ENCODE measurements at places on chromosomes 3 and 15. TPM values are rescaled to one million over a fixed set of nuclear protein-coding genes. Genes with fewer than 3 reads are reported as not detected.

GRCh38 chr3:124553178-124553577 is 177.1 kb upstream of the UMPS start:
- DNase-seq: no peak
- H3K27ac ChIP-seq: no peak overlapping the region
- H3K4me1 ChIP-seq: peaks cover 3% of the 10 kb centered on the region
- peaks cover 41% of the 10 kb centered on the region for H3K27me3 ChIP-seq
- no peak overlapping the region for H3K4me3 ChIP-seq
- no peaks in the 10 kb centered on the region for H3K36me3 ChIP-seq

- no peaks in the 10 kb centered on the region for H3K27me3 ChIP-seq
- peak; percentile 69 for DNase-seq
- no peak overlapping the region for H3K4me3 ChIP-seq
Observed at GRCh38 chr3:172550347-172550943, 27.2 kb upstream of the TNFSF10 start.

- H3K4me1 ChIP-seq: no peaks in the 10 kb centered on the region
- H3K36me3 ChIP-seq: no peaks in the 10 kb centered on the region
- H3K27me3 ChIP-seq: no peaks in the 10 kb centered on the region
- no peak overlapping the region for H3K4me3 ChIP-seq
Observed at GRCh38 chr15:68028137-68028887, 25.8 kb upstream of the PIAS1 start.

GRCh38 chr3:146404436-146404835 is 64.9 kb downstream of the PLSCR2 start:
- no peak overlapping the region for H3K4me3 ChIP-seq
- H3K4me1 ChIP-seq: peaks cover 4% of the 10 kb centered on the region
- H3K27me3 ChIP-seq: no peaks in the 10 kb centered on the region
- DNase-seq: no peak
- H3K36me3 ChIP-seq: no peaks in the 10 kb centered on the region

DNA sequence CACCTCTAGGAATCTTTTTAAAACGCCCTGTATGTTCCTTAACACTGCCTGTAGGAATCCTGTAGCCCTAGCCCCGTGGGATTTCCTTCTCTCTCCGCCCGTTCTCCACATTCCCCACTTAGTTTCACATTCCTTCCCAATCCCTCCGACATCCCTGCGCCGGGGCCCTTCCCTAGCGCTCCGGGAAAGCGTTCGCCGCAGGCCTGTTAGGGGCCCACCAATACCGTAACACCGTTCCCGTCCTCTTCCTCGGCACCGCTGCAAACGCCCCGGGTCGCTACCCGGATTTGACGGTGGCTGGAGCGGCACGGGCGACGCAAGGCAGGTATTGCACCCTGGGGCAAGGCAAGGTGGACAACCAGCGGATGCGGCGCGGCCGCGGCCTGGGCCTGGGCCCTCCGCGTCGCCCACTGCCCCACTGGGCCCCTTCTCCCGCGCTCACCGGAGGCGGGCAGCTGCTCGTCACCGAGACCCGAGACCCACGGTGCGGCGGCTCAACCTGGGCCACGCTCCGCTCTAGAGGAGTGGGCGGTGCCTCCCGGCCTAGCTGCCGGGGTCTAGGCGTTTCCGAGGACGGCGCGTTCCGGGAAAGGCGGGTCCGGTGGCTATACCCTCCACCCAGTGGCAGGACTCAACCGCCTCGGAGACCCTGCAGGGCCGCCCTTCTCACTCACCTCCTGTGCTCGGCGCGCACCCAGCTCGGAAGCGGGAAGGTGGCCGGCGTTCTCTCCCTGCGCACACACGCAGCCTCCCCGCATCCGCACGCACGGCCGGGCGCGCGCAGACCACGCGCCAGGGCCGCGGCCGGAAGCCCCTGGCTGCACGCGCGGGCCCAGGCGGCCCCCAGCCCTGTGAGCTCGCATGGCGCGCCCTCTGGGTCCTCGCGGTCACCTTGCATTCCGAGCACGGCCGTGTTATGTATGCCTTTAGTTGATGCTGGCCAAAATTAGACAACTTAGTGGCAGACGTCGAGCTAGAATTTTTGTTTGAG is at the start of gene B3GALNT1:
TSS of gene B3GALNT1 (minus strand) at position 789 of the 991 bp plus-strand sequence. CDS start 18,595 bp downstream, outside the sequence.
- no peak for DNase-seq
- peak within 1 kb of the TSS; percentile 50 for H3K4me3 ChIP-seq
- H3K27me3 ChIP-seq: no peaks in the 10 kb centered on the region
- peaks cover 24% of the 10 kb centered on the region for H3K4me1 ChIP-seq
- H3K27ac ChIP-seq: peak within 1 kb of the TSS; percentile 60

Gene PEX5L
- not detected for total RNA-seq

Gene CPLX3
- total RNA-seq: not detected

Gene SLC27A2
- total RNA-seq: 14.0 TPM

Gene DAPK2
- 4.8 TPM for total RNA-seq

- DNase-seq: no peak
- H3K27me3 ChIP-seq: no peaks in the 10 kb centered on the region
- no peak overlapping the region for H3K4me3 ChIP-seq
- no peaks in the 10 kb centered on the region for H3K36me3 ChIP-seq
- H3K4me1 ChIP-seq: no peaks in the 10 kb centered on the region
Observed at GRCh38 chr3:171687064-171687463, 123.2 kb downstream of the PLD1 start.

Data from HCT116 (cell line).